Left colon (tissue), 2 donors: ENCODE measurements at places on chromosomes 1 and 21. TPM values are rescaled to one million over a fixed set of nuclear protein-coding genes. Genes with fewer than 3 reads are reported as not detected.

SPRR2F gene
- total RNA-seq: not detected

ZSWIM5 gene
- total RNA-seq: 8.6 TPM

GOLT1A gene
- total RNA-seq: 5.3 TPM

PPFIA4 gene
- total RNA-seq: 0.58 TPM

KCNN3 gene
- total RNA-seq: 0.73 TPM

CA6 gene
- total RNA-seq: not detected

ARTN gene
- 11.1 TPM for total RNA-seq

UROD gene
- 45.4 TPM for total RNA-seq

- DNase-seq: no peak
These were observed 97.9 kb downstream of the LACTBL1 start for GRCh38 chr1:22874785-22875184.

DNA sequence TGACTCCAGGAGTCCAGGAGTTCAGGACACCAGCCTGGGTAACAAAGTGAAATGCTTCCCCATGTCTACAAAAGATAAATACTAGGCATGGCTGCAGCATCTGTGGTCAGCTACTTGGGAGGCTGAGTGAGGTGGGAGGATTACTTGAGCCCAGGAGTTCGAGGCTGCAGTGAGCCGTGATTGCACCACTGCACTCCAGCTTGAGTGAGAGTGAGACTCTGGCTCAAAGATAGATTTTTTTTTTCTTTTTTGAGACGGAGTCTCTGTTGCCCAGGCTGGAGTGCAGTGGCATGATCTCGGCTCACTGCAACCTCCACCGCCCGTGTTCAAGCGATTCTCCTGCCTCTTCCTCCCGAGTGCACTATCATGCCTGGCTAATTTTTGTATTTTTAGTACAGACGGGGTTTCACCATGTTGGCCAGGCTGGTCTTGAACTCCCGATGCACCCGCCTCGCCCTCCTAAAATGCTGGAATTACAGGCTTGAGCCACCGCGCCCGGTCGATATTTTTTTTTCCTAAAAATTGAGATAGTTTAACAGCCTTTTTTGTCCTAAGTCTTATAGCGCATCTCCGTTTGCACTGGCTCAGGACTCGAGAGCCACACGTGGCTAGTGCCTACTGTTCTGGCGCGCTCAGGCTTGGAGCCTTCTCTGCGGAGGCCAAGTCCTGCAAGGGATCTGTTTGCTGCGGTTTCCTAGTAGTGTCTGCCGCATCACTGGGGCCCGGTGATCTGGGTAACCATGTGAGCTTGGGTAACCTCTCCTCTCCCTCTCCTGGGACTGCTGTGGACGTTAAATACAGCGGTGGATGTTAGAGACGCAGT lies 1.0 kb upstream of the MFN2 start:
- DNase-seq: peak; percentile 66

- no peak for DNase-seq
These were observed 21.7 kb downstream of the ATP5PO start for GRCh38 chr21:33893917-33894316.

GRCh38 chr1:6098303-6099215 lies 52.9 kb downstream of the KCNAB2 start:
- DNase-seq: no peak

DNA sequence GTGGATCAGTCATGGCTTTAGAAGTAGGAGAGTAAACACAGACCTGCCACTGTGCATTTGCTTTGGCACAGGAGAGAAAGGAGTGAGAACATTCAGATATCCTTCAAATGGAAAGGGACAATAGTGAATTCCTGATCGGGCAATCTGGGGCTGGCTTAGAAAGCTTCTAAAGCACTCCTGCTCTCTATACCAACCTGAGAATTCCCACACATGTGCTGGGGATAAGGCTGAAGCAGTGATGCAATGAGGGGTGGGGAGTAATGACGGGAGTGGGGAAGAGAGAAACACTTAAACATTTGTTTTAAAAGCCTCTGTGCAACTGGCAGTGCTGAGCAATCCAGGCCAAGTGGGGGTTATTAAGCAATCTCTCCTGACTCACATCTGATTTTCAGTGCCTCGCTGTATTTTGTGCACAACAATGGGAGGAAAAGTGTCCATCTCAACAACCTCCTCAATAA lies 108.8 kb downstream of the KIAA0319L start:
- no peak for DNase-seq

GRCh38 chr1:80218112-80218511 lies 1211.6 kb upstream of the ADGRL4 start:
- no peak for DNase-seq

GRCh38 chr1:236727521-236727920 lies 41.2 kb downstream of the ACTN2 start:
- DNase-seq: no peak

- no peak for DNase-seq
These were observed 279.2 kb upstream of the DUSP10 start for GRCh38 chr1:222021129-222021528.

- DNase-seq: no peak
These were observed 592.7 kb downstream of the USP25 start for GRCh38 chr21:16322454-16322853.

DNA sequence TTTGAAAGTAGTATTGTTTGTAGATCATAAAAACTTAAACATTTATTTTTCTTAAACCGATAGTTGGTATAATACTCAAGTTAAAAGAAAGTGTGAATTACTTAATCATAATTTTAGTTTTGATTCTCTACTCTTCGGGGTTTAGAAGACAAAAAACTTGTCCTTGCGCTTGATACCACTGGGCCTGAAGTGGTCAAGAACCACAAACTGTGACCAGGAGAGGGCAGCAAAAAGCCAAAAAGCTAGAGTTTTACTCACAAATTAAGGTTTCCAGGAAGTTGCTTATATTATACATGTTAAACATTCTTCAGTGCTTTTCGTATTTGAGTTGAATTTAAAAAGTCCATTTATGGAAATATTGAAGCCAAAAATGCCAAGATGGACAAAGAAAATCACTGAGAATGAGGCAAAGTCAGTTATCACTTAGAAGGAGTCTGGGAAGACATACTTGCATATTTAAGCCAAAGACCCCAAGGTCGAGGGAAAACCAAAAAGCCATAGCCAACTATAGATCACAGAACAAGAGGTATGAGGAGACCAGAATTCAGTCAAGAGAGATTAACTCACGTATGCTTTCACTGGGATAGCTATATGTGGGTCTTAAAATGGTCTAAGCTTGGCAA lies 34.2 kb downstream of the EFCAB7 start:
- peak; percentile 49 for DNase-seq

- no peak for DNase-seq
These were observed 166.8 kb downstream of the HIVEP3 start for GRCh38 chr1:41751804-41752513.

- DNase-seq: no peak
These were observed 65.4 kb upstream of the SMYD2 start for GRCh38 chr1:214215583-214215982.

DNA sequence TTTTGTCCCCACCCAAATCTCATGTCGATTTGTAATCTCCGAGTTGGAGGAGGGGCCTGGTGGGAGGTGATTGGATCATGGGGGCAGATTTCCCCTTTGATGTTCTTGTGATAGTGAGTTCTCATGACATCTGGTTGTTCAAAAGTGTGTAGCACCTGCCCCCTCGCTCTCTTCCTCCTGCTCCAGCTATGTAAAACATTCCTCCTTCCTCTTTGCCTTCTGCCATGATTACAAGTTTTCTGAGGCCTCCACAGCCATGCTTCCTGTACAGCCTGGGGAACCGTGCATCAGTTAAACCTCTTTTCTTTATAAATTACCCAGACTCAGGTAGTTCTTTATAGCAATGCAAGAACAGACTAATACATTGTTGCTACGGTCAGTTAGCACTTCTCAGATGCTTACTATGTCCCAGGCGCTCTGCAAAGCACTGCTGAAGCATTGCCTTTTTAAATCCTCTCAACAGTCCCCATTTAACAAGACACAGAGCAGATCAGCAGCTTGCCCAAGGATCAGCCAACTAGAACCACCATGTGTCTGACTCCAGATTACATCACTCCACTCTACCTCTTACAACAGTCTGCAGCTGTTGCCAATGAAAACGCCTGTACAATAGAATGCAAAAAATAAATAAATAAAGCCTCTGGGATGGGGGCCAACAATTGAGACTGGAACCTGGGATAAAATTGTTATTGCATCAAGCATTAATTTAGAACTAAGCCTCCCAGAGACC lies 52.4 kb upstream of the USP1 start:
- DNase-seq: peak; percentile 29

DNA sequence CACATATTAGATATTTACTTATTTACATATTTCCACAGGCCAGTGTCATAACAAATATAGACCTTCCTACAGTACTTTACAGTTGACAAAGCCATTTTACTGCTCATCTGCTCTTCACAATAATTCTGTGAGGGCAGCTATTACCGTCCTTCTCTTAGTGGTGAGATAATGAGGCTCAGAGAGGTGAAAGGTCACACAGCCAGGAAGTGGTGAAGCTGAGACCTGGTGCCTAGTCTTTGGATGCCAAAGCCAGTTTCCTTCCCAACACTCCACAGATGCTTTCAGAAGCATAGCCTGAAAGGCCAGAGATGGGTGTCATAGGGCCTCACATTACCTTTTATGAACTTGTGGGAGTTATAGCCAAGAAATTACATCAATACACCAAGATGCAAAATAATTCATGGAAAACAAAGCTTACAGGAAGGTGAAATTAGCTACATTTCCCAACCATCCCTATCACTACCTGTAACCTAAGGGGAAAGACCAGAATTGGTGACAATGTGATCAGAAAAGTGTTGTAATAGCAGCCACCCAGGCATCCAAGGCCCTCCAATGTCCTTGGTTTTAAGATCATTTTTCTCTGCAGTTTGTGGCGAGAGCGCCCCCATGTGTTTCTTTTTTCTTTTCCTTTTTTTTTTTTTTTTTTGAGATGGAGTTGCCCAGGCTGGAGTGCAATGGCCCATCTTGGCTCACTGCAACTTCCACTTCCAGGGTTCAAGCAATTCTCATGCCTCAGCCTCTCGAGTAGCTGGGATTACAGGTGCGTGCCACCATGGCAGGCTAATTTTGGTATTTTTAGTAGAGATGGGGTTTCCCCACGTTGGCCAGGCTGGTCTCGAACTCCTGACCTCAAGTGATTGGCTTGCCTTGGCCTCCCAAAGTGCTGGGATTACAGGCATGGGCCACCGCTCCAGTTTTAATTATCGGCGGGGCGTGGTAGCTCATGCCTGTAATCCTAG lies 26.5 kb upstream of the RPL11 start:
- DNase-seq: no peak

DNA sequence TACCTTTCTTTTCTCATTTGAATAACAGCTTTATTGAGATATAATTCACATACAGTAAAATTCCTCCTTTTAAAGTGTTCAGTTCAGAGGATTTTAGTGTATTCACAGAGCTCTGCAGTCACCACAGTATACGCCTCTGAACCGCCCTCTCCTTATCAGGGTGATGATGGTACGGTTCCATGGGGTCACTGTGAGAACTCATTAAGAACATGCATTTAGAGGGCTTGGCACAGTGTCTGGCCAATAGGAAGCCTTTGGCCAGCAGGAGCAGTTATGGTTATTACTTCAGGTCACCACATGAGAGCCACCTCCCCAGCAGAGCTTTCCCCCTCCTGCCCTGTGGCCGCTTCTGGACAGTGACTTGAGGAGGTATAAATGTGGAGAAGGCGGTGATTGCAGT lies 27.3 kb downstream of the KCNQ4 start:
- no peak for DNase-seq

GRCh38 chr1:155092641-155093040 lies 14.0 kb downstream of the EFNA3 start:
- DNase-seq: no peak

DNA sequence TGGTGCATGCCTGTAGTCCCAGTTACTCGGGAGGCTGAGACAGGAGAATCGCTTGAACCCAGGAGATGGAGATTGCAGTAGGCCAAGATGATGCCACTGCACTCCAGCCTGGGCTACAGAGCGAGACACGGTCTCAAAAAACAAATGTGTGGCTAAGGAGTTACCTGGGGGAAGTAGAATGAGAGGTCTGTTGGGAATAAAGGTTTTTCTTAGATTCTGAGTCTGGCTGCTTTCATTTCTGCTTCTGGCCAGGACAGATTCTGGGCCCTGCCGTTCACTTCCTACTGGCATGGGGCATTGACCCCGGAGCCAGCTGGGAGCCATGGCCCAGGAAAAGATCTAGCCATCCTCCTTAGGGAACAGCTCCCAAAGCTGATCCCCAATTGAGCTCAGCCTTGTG lies 420 bp upstream of the DCDC2B start:
- no peak for DNase-seq

GRCh38 chr1:109864047-109864822 lies 46.4 kb upstream of the CSF1 start:
- no peak for DNase-seq

DNA sequence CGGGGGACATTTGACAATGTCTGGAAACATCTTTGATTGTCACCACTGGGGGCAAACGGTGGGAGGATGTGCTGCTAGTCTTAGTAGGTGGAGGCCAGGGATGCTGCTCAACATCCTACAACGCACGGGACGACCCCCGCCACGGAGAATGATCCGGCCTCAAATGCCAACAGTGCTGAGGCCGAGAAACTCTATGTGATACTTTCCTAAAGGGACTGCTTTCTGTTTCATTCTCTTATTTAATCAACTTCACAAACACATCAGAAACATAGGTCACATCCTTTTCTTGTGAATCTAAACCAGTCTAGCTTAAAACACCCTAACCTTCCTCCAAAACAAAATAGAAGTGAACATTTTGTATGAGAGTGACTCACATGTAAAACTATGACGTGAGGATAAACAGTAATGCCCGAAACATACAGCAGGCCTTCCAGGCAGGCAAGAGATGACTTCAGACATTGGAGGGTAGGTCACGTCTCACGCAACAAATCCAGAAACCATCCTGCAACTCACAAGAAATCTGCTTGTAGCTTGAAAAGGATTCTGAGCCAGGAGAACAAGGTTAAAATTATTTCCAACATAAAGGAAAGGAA lies 37.2 kb upstream of the ETS2 start:
- no peak for DNase-seq
